ENCODE measurements at places on chromosomes 11 and 22. TPM values are rescaled to one million over a fixed set of nuclear protein-coding genes. Genes with fewer than 3 reads are reported as not detected.

The RAB36 gene
- 3.2 TPM for total RNA-seq

The TCN2 gene
- 31.3 TPM for total RNA-seq

The LRRN4CL gene
- 8.5 TPM for total RNA-seq

The KDM2A gene
- 106 TPM for total RNA-seq

The HTR3B gene
- total RNA-seq, result not detected

The IGLL1 gene
- not detected for total RNA-seq

The TMEM191C gene
- 1.4 TPM for total RNA-seq

The IRAG1 gene
- 189 TPM for total RNA-seq

The LRRC56 gene
- total RNA-seq, result 1.0 TPM

- DNase-seq, result no peak
Observed at GRCh38 chr11:122978299-122978620, 3.4 kb downstream of the BSX start.

DNA sequence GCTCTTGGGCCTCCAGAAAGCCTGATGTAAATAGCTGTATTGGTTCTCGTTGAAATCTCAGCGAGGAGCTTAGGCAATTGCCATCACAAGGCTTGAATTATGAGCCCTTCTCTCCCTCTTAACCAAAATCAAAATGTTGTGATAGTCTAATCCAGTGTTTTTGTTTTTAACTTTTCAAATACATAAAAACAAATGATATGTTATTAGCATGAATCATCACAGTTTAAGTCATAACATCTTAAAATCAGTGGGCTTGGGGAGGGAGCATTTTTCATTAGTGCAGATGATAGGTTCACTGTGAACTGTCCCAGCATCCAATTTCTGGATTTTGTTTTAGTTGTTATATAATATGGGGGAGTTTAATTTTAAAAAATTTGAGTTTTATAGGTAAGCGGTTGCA, 48.9 kb upstream of the HORMAD2 start:
- DNase-seq, result no peak

DNA sequence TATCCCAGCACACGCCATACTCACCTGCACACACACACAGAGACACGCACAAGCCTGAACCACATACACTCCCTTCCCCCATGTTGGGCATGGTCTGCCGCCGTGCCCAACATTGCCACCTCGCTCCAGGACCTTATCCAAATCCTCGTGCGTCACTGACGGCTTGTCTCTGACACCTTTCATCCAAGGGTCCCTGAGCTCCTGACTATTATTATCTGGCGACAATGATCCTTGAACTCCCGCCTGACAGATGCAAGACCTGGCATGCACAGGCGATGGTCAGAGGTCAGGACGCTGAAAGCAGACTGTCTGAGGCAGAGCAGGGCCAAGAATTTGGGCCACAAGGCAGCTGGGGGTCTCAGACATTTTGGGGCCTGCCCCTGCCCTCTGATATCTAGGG, 4.2 kb downstream of the MB start:
- peak; percentile 21 for DNase-seq

DNA sequence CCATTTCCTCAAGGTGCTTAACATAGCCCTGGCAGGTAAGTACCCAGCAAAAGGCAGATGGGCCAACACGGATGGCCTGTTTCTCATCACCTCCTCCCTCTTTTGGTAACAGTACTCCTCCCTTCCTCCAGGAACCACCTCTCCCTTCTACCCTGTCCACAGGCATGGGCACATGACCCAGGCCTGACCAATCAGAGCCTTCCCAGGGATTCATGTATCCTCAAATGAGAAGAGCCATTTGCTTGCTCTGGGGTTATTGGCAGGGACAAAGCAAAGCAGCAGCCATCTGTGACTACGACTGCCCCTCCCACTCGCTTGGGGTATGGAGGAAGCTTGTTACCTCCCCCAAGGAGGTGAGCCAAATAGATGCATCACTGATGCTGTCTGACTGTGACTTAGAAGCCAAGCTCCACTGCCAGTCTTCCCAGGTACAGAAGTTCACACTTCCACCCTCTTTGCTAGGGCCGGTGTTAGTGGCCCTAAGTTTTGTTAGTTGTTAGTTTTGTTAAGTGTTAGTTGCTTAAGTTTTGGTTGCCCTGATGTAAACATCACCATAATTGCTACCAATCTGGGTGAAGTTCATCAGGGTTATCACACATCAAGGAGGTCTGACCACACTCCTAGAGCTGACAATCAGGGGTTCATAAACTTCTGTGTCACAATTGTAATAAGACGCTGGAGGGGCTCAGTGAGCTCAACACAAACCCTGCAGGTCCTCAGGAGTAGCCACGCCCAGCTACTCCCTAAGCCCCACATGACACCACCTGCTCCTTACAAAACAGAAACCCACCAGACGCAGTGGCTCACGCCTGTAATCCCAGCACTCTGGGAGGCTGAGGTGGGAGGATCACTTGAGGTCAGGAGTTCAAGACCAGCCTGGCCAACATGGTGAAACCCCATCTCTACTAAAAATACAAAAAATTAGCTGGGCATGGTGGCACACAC, 57.3 kb downstream of the ARFGAP3 start:
- DNase-seq, result no peak

DNA sequence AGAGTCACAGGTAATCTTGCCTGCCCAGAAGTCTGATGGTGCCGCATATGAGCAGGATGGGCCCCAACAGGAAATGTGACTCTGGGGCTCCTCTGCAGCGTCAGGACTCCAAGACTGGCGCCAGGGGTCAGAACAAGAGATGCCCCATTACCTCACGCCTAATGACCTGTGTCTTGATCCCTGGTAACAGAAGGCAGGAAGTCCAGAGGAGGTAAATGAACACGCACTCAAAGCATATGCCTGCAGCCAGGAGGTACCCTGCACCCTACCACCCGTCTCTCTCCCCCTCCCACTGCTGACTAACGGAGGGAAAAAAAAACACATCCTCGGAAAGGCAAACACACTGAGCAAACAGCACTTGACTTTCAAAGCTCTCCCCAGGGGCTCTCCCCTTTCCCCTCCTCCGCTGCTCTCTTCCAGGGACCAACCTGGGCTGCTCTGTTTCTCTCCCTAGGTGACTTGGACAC, 37.3 kb downstream of the ABCC8 start:
- no peak for DNase-seq

DNA sequence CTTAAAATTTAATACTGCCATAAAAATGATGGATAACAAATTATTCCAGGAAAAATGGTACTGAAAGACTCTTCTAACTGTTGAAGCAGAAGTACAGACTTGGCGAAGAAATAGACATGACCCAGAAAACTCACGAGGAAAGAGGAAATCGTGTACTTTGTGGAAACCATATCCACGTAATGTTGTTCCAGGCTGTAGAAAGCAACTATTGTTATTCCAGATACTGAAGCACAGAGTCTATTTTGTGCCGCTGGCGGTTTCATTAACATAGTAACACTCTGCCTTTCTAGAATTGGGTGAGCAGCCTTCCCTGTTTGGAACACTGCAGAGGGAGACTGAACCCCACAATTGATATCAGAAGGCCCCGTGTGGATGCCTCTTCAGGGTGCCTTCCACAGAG, 310.6 kb downstream of the TBC1D22A start:
- DNase-seq, result no peak

- no peak for DNase-seq
Observed at GRCh38 chr11:123308077-123308476, 113.0 kb upstream of the CLMP start.

- DNase-seq, result no peak
Observed at GRCh38 chr11:129192150-129192549, at the start of gene ARHGAP32. ARHGAP32 (minus strand) TSS chr11:129192325; CDS start chr11:129192198, 127 bp downstream.

DNA sequence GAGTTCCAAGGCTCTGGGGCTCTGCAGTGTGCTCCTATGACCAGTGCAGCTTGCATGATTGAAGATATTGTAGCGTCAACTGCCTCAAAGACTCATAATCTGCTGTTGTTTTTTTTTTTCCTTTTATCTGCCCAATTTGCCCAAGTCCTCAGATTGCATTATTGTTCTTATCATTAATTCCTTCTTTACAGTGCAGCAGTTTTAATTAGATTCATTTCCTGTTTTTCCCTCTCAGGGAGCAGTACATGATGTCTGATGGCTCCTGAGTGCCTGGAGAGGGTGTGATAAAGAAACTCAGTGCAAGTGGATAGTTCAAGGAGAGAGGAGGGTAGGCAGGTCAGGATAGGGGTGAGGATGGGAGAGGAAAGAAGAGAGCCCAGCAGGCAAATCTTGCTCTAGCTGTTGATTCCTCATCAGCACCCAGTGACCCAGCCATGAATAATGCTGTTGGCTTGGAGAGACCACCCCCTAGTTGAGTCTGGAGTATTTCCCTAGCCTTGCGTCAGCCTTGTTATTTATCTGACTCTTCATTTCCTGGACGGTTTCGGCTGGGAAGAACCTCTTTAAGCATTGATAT, 219.6 kb upstream of the SESN3 start:
- no peak for DNase-seq

GRCh38 chr11:119999220-119999619, 138.7 kb downstream of the TRIM29 start:
- DNase-seq, result no peak

GRCh38 chr11:87265132-87265531, 227.4 kb downstream of the TMEM135 start:
- DNase-seq, result no peak

DNA sequence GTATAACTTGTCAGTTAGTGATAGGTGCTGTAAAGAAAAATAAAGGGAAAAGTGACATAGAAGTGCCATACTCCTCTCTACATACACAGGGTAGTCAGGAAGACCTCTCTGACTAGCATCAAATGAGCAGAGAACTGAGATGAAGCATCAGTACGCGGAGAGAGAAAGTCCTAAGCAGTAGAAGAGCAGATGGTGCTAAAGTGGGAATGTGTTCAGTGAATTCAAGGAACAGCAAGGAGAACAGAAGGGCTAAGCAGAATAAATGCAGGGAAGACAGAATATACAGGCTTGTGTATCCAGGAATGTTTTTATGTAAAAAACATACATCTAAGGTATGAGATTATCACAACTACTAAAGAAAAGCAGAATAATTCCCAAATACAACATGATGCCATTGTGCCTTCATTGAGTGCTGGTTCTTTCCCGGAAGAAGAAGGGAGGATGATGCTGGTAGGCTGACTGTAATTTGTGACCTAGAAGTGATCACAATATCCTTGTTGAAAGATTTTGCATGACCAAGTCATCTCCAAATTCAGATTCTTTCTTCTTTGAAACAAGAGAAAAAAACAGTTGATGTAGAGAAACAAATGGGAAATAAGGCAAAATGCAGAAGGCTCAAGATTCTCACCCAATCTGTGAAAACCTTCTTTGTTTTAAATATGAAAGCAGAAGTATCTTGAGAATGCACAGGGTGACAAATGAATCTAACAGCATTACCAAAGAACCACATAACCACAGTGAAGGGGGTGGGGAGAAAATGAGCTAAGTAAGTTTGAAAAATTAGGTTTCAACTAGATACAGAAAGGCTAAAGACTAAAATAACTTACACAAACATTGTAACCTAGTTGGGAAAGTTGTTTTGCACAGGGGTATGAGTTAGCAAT, 20.5 kb downstream of the MRE11 start:
- DNase-seq, result no peak

GRCh38 chr11:14703731-14704130, 60.1 kb downstream of the PDE3B start:
- no peak for DNase-seq

DNA sequence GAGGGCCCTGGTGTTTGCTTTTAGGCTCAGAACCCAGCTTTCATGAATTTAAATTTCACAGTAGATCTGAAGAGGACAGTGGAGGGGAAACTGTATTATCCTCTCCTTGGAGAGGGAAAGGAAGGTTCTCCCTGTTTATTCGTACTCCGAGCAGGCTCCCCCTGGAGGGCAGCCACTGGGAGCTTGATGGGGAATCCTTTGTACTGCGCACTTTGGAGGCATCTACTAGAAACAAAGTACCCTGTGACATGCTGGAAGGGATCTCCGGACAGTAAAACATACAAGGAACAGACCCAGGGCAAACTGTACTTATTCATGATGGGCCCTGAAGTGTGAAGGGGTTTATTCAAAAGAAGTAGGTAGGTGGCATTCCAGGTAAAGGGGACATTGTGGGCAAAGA, 27.2 kb downstream of the NAV2 start:
- DNase-seq, result no peak

DNA sequence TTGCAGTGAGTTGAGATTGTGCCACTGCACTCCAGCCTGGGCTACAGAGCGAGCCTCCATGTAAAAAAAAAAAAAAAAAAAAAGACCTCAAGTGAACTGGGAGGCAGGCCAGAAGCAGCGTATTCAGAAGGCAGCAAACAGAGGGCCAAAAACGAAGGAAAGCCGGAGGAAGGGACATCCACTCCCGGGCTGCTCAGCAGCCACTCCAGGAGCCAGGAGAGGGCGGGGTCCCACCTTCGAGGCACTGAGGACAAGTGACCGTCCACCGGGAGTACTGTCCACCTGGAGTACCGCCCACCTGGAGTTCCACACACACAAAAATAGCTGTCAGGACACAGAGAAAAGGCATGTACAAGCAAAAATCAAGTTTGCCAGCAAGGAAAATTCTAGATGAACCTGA, 5.5 kb downstream of the TOLLIP start:
- DNase-seq, result no peak

GRCh38 chr11:84372381-84372950, 1086.3 kb upstream of the CCDC90B start:
- no peak for DNase-seq

- DNase-seq, result no peak
Observed at GRCh38 chr22:42721045-42721434, 370 bp upstream of the A4GALT start.

GRCh38 chr11:126317756-126318573, 14.1 kb downstream of the DCPS start:
- peak; percentile 88 for DNase-seq

DNA sequence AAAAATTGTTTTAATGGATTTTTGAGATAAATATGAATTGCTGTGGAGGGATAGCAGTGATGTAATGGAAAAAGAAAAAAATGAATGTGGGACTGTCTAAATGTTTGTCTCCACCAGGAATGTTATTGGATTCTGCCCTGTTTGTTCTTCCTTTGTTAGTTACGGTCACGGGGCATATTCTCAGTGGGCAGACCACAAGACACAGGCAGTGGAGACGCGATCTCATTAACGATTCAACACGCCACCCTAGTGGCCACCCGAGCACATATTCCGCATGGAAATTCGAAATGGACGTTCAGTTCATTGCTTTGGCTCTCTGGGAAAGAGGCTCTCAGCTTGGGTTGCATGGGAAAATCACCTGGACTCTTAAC, 151.8 kb upstream of the TTC12 start:
- DNase-seq, result no peak

GRCh38 chr11:6895010-6895409, 2.7 kb upstream of the OR2D2 start:
- no peak for DNase-seq
